ENCODE measurements at places on chromosomes 2 and 18.

GRCh38 chr2:239290618-239291474 lies 110.0 kb downstream of the HDAC4 start:
- no peak for DNase-seq

- no peak for DNase-seq
Observed at GRCh38 chr2:218721934-218722333, 11.3 kb downstream of the TTLL4 start.

GRCh38 chr2:98455494-98455976 lies 10.9 kb downstream of the INPP4A start:
- no peak for DNase-seq

GRCh38 chr2:157032017-157032416 lies 225.5 kb upstream of the GALNT5 start:
- DNase-seq = peak; percentile 96

DNA sequence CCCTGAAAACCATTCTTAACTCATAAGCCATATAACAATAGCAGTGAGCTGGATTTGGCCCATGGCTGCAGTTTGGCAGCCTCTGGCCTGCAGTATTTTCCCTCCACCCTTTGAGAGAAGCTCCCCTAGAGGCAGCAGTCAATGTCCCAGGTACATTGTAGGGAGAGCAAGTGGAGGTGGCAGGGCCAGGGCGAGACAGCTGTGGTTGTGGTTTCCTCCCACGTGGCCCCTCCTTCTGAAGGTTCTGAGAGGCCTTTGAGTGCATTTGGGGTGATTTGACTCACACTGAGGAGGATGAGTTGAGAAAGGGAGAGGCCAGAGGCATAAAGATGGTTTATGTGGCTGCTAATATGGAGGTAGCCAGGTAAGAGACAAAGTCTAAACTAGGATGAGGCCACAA lies 45.5 kb upstream of the LDAH start:
- no peak for DNase-seq
